Adrenal gland (tissue), 19 donors: ENCODE measurements at places on chromosomes 7 and 10. TPM values are rescaled to one million over a fixed set of nuclear protein-coding genes. Genes with fewer than 3 reads are reported as not detected.

Gene TET1
- 1.3 TPM for total RNA-seq

Gene NOLC1
- 29.6 TPM for total RNA-seq

Gene HOXA1
- total RNA-seq = 0.90 TPM

Gene FEZF1
- total RNA-seq = not detected

DNA sequence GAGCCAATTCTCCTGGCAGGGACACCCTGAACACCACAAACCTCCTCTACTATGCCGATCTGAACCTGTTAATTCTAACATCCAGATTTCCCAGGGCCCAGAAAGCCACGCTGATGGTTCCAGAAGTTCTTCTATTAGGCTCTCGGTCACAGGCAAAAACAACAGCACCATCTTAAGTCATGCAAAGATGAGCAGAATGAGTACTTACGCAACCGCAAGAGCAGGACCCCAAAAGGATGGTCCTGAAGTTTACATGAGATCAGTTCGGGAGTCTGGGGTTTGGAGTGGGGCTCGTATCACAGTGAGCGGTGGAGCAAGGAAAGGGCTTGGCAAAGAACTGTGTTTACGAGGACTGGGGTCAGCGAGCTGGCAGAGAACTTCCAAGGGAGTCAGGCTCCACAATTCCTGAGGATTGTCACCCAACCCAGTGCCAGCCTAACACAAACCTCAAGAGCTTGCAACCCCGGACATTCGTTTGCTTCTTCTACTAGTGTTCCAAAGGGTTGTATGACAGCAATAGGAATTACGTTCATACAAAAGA, 532.6 kb downstream of the TNS3 start:
- no peaks in the 10 kb centered on the region for H3K36me3 ChIP-seq
- DNase-seq = no peak
- no peak overlapping the region for H3K4me3 ChIP-seq
- no peaks in the 10 kb centered on the region for H3K4me1 ChIP-seq

GRCh38 chr7:132451161-132451560, 125.1 kb downstream of the PLXNA4 start:
- H3K27me3 ChIP-seq = no peaks in the 10 kb centered on the region
- H3K36me3 ChIP-seq = no peaks in the 10 kb centered on the region
- no peaks in the 10 kb centered on the region for H3K4me1 ChIP-seq

DNA sequence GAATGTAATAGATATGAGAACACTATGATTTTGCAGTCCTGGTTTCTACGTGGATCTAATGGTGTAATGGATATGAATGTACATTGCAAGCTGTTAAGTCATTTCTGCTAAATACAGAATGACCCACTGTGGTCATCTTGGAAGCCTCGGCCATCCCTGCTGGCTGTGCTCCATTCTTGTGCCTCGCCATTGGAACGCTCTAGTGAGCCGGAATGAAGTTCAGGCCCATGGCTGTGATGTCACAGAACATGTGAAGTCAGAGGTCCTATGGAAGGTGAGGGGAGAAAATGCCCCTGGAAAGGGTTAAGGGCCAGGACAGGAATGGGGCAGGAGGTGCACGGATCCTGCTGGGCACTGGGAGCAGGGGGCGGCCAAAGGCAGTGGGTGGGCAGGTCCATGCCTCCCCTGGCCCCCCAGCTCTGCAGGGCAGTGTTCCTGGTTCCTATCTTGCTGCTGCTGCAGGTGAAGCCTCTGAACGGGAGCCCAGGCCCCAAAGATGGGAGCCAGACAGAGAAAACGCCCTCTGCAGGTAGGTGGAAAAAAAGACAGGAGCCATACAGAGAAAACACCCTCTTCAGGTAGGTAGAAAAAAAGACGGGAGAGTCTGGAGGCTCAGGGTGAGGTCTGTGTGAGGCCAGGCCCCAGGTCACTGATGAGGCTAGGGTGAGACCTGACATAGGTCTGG, at the start of gene LLCFC1:
LLCFC1 (plus strand) TSS at position 259 of the 685 bp plus-strand sequence; CDS start at position 397, 138 bp downstream.
- DNase-seq = no peak
- no peaks in the 10 kb centered on the region for H3K27me3 ChIP-seq
- H3K36me3 ChIP-seq = no peaks in the 10 kb centered on the region
- no peak within 1 kb of the TSS for H3K27ac ChIP-seq
- no peak within 1 kb of the TSS for H3K4me3 ChIP-seq
- H3K4me1 ChIP-seq = no peaks in the 10 kb centered on the region

DNA sequence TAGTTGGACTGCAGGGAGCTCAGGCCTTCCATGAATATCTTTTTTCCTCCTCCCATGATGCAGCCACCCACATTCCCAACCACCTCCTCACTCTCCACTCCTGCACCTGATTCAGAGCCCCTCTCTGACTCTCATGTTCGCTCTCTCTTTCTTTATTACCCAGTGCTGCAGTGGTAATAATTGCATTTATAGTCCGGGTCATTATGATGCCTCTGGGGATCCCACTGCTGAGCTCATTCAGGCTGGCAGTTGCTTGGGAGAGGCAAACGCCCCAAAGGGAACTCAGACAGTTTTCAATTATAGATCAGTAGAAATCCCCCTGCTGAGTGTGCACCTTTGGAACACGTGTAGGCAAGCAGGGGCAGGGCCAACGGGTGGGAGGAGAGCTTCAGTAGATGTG, 953.0 kb downstream of the GRID1 start:
- no peak overlapping the region for H3K4me3 ChIP-seq
- no peak for DNase-seq
- H3K27ac ChIP-seq = no peak overlapping the region
- H3K36me3 ChIP-seq = no peaks in the 10 kb centered on the region
- no peaks in the 10 kb centered on the region for H3K27me3 ChIP-seq
- H3K4me1 ChIP-seq = no peaks in the 10 kb centered on the region

GRCh38 chr7:755413-755805, 28.3 kb upstream of the PRKAR1B start:
- H3K27me3 ChIP-seq = no peaks in the 10 kb centered on the region
- H3K4me1 ChIP-seq = no peaks in the 10 kb centered on the region
- no peak for DNase-seq
- no peak overlapping the region for H3K27ac ChIP-seq
- H3K36me3 ChIP-seq = peaks cover 52% of the 10 kb centered on the region

DNA sequence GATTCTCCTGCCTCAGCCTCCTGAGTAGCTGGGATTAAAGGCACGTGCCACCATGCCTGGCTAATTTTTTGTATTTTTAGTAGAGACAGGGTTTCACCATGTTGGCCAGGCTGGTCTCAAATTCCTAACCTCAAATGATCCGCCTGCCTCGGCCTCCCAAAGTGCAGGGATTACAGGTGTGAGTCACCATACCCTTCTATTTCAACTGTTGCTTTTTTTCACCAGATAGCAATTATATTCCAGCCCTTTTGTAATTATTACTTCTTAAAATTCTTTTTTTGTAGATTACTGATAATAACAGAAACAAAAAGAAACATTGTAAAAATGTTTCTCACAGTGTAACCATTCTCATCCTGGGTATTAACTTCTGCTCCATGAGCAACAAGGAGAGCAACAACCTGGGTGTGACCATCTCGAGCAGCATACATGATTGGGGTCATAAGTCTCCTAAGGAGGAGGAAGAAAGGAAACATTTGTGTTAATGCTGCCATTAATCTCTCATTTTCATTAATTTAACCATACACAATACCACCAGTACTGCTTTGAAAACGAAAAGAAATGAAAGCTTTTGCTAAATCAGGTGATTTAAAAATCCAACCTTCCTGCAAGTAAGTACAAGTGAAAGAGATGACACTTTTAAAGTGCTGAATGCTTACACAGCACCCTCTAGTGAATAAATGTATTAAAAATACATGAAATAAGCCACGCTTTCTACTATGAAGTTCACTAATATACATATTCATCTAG, 41.8 kb downstream of the ASZ1 start:
- no peaks in the 10 kb centered on the region for H3K36me3 ChIP-seq
- no peak overlapping the region for H3K4me3 ChIP-seq
- no peaks in the 10 kb centered on the region for H3K4me1 ChIP-seq
- no peak overlapping the region for H3K27ac ChIP-seq
- DNase-seq = no peak

DNA sequence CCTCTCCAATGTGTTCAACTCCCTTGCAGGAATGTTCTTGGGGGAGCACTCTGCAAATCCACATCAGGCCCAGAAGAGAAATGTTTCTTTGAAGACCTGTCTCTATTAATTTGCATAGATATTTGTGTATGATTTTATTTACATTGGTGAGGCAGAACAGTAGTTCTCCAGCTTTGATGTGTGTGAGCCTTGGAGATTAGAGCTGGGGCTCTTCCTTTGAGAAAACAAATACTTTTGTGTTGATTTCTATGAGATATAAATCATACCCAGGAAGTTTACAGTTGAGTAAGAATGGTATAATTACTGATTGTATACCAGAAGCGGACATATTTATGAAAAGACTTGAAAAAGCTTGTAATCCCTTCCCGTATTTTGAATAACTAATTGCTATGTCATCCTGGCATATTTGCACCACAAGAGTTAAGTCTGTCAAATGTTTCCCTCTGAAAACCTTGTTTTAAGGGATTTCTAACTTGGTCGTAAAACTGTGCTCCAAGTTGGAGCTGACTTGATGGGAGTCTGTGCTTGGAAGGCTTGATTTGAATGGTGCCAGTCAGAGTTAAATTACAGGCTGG, 468.5 kb downstream of the LRMDA start:
- no peaks in the 10 kb centered on the region for H3K27me3 ChIP-seq
- no peak for DNase-seq

GRCh38 chr10:78403781-78404180, 370.1 kb downstream of the RPS24 start:
- no peaks in the 10 kb centered on the region for H3K27me3 ChIP-seq
- no peak for DNase-seq
- H3K4me1 ChIP-seq = peaks cover 22% of the 10 kb centered on the region
- H3K27ac ChIP-seq = no peak overlapping the region

DNA sequence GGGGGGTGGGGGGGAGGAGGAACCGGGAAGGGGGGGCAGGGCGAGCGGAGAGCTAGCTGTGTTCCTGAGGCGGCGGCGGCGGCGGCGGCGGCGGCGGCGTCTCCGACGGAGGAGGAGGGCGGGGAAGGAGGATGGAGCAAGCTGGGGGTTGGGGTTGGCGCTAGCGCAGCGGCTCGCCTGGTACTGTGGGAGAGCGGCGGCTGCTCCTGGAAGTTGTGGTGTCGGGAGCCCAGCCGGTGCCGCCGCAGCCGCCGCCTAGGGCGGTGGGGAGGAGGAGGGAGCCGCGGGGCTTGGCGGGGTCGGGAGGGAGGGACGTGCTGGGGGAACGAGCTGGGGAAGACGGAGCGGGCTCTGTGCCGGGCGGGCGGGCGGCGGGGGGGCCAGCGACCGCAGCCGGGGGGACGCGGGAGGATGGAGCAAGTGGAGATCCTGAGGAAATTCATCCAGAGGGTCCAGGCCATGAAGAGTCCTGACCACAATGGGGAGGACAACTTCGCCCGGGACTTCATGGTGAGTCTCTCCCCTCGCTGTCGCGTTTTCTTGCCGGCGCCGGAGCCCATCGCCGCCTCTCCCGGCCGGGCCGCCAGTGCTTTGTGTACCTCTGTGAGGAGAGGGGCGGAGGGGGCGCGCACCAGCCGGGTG, at the start of gene PTPN12:
PTPN12 (plus strand) TSS at position 160 of the 642 bp plus-strand sequence; CDS start at position 412, 252 bp downstream.
- peak within 1 kb of the TSS; percentile 76 for H3K4me3 ChIP-seq
- peaks cover 8% of the 10 kb centered on the region for H3K4me1 ChIP-seq
- H3K27ac ChIP-seq = peak within 1 kb of the TSS; percentile 73
- no peaks in the 10 kb centered on the region for H3K36me3 ChIP-seq
- DNase-seq = no peak

- H3K4me3 ChIP-seq = no peak overlapping the region
- no peaks in the 10 kb centered on the region for H3K4me1 ChIP-seq
- H3K36me3 ChIP-seq = no peaks in the 10 kb centered on the region
Observed at GRCh38 chr10:64726466-64726865, 1205.3 kb downstream of the REEP3 start.

DNA sequence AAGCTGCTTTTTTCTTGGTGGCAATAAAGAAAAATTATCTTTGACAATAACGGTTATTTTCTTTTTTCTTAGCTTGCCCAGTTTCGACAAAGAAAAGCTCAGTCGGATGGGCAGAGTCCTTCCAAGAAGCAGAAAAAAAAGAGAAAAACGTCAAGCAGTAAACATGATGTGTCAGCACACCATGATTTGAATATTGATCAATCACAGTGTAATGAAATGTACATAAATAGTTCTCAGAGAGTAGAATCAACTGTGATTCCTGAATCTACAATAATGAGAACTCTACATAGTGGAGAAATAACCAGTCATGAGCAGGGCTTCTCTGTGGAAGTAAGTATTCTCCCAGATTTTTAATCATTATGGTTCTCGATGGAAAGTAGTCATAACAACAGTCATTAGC, 33.0 kb downstream of the AKAP9 start:
- DNase-seq = no peak
- H3K4me1 ChIP-seq = no peaks in the 10 kb centered on the region
- no peaks in the 10 kb centered on the region for H3K27me3 ChIP-seq

- H3K4me3 ChIP-seq = peak overlapping the region; percentile 86
- peaks cover 45% of the 10 kb centered on the region for H3K4me1 ChIP-seq
- H3K27me3 ChIP-seq = no peaks in the 10 kb centered on the region
- no peaks in the 10 kb centered on the region for H3K36me3 ChIP-seq
- DNase-seq = peak; percentile 35
Observed at GRCh38 chr10:79070081-79070605, 1.4 kb downstream of the ZMIZ1 start.

DNA sequence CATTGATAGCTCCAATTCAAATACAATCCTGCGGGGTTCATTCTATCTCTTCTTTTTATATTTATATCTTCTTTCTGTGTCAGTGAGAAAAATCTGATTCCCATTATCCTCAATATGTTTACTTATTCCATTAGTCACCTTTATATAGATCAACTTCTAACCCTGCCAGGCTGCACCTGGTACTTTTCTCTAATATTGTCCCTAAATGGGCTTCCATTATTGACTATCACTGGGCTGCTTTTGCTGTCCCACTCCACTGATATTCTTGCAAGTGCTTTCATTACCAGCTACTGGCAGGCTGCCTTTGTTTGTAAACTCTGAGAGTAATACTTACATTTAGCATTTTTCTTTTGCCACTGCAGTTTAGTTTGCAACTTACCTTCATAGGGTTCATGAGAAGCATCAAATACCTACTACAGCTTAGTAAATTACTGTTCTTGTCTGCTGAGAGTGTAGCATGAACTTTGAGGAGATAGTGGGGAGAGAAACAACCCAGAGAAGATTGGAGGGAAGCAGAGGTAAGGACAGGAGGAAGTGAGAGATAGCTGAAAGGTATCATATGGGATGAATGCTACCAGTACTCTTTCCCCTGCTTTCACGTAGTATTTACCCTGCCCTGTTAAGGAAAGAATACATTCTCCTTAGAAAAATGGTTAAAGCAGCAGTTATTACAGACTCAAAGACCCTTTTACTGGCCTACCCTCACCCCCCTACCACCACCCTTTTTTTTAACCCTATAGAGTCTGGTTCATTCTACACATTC, 119.1 kb downstream of the PHTF2 start:
- H3K4me3 ChIP-seq = no peak overlapping the region
- H3K27me3 ChIP-seq = no peaks in the 10 kb centered on the region
- H3K4me1 ChIP-seq = no peaks in the 10 kb centered on the region
- no peak for DNase-seq
- H3K27ac ChIP-seq = no peak overlapping the region

- H3K27me3 ChIP-seq = no peaks in the 10 kb centered on the region
- no peak overlapping the region for H3K4me3 ChIP-seq
- H3K27ac ChIP-seq = peak overlapping the region; percentile 22
- no peaks in the 10 kb centered on the region for H3K36me3 ChIP-seq
- no peak for DNase-seq
Observed at GRCh38 chr10:58932126-58932525, 244.3 kb upstream of the PHYHIPL start.
